Neuronal stem cell (in vitro differentiated cells): ENCODE measurements at places on chromosomes 13 and 19.

GRCh38 chr13:93709506-93710244 lies 483.1 kb downstream of the GPC6 start:
- DNase-seq, result no peak

DNA sequence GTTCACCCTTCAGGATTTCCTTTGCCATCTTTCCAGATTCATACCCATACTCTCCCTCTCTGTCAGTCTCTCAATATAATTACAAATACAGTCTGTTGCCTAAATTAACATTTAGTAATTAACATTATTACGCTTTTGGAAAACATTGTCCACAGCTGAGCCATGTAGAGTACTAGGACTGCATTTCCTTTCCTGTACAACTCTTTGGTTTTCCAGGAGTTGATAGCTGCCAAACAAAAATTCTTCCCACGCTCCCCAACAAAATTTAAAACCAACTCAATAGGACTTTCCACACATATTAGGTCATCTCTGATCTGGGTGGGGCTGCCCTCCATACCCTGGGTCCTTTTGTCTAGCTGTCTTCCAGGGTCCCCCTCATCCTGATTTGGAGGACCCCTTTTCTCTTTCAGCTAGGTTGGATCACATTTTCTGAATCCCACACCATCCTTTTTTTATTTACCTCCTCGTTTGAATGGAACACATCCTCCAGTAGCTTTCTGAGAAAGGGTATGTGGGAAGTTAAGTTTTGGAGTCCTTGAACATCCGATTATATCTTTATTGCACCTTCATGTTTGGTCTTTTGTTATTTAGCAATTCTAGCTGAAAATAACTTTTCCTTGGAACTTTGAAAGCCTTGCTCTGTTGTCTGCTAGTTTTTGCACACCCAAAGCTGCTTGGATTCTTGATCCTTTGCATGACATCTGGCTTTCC lies 17.7 kb downstream of the ONECUT3 start:
- no peak for DNase-seq

- DNase-seq, result no peak
These were observed 91.7 kb downstream of the HSPH1 start for GRCh38 chr13:31069808-31070534.

DNA sequence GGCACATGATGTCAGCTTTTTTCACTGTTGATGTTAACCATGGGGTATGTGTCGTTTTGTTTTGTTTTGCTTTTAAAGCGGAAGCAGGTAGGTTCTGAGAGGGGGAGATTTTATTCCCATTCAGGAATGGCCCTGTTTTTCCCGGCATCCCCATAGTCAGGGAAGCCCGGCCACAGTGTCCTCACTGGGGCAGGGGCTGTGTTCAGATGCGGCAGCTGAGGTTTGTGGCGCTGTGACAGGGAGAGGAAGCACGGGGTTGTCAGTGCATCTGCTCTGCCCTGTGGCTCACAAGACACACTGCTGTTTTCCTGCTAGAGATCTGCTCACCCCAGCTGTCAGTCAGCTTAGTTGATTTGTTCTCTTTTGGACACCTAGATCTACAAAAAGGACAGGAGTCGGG lies 27.6 kb downstream of the ANKRD27 start:
- DNase-seq, result no peak
